ENCODE measurements at places on chromosomes 7 and 10.

DNA sequence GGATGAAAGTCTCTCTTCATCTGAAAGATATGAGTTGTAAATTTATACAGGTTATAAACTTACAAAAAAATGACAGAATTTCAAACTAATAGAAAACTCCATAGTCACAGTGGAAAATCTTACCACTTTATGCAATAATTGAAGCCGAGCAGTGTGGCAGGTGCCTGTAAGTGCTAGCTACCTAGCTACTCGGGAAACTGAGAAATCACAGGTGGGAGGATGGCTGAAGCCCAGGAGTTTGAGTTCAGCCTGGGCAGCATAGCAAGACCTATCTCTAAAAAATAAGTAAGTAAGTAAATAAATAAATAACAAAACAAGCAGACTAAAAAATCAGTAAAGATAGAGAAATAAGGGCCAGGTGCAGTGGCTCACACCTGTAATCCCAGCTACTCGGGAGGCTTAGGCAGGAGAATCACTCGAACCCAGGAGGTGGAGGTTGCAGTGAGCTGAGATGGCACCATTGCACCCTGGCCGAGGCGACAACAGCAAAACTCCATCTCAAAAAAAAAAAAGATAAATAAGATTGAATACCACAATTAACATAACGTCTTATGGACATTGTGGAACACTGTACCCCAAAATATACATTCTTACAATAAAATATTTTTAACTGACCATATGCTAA, 61.9 kb downstream of the TRIM24 start:
- DNase-seq: no peak

DNA sequence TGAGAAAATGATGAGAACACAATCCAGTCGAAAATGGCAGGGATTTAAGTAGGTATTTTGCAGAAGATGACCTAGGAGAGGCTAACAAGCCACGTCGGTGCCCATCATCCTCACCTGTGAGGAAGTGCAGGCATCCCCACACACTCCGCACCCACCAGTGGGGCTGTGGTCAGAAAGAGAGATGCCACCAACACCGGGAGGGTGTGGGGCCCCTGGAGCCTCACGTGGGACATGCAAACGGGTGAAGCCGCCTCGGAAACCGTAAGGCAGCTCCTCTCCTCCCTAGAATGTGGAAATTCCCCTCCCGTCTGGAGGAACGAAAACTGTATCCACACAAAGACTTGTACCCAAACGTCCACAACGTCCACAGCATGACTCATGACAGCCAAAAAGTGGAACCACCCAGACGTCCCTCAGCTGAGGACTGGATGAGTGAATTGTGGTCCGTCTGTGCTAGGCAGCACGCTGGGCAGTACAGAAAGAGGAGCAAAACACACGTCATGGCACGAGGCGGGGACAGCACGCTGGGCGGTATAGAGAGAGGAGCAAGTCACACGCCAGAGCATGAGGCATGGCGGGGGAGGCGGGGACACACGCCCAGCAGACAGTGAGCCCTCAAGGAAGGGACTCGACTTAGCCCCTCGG, 246.0 kb downstream of the ELFN1 start:
- DNase-seq: no peak

DNA sequence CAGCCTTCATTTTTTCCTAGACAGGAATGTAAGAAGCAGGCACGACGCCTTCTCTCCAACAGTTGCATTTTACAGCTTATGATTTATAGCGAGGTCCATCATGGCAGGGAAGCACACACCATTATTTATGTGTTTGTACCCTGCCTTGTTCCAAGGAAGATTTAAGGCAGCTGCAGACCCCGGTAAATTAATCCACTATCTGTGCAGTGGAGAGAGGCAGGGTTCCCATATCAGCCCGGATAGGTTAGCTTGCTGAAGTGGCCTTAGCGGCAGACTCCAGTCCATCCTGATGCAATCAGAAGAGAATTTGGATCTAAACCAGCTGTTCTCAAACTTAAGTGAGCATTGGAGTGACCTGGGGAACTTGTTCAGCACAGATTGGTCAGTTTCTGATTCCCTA, 359.4 kb downstream of the GALNT17 start:
- no peak for DNase-seq

GRCh38 chr7:50309721-50310120, 5.2 kb downstream of the IKZF1 start:
- no peak for DNase-seq

- no peak for DNase-seq
These were observed 688.5 kb downstream of the PARD3 start for GRCh38 chr10:34126371-34127151.

DNA sequence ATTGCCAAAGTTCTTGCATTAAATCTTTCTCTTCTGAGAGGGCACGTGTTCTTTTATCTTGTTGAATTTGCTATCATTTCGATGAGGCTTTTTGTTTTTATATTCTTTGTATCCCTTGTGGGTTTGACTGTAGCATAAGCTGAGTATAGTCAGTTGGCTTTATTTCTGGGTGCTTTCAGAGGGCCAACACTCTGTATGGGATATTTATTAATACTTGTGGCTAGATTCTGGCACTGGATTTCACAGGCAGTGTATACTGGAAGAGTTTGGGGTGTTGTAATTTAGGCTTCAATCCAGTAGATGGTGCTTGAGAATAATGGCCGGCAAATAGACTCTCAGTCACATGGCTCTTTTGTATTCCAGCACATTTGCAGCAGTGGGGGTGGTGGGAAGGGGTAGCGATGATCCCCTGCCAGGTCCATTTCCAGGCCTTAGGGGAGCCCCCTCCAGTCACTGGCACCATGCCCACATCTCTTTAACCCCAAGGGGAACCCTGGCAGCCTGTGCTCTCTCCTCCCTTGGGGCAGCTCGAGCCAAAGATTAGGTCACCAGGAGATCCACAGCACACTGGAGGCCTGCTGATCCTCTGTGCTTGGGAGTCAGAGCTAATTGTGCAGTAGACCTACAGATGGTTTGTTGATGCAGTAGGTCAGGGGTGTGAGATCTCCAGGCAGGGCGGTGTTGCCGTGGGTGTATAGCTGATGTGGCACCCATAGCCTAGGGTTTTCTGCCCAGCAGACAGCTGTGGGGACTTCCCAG, 81.8 kb downstream of the PTPN20 start:
- no peak for DNase-seq

DNA sequence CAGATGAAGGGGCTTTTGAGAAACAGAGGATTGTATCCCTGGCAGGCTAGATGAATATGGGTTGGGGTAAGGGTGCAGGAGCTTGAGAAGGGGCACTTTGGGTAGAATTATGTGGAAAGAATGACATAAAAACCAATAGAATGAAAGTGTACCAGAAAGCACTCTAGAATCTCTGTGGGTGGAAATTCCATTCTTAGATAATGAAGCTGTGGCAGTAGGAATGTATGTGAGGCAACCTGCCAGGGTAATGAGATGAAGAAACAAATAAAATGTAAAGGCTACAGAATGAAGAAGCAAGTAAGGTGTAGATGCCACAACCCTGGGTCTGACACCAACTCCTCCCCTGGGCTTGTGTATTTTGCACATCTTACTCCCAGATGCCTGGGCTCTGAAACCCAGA, 16.8 kb downstream of the NOBOX start:
- DNase-seq: no peak

DNA sequence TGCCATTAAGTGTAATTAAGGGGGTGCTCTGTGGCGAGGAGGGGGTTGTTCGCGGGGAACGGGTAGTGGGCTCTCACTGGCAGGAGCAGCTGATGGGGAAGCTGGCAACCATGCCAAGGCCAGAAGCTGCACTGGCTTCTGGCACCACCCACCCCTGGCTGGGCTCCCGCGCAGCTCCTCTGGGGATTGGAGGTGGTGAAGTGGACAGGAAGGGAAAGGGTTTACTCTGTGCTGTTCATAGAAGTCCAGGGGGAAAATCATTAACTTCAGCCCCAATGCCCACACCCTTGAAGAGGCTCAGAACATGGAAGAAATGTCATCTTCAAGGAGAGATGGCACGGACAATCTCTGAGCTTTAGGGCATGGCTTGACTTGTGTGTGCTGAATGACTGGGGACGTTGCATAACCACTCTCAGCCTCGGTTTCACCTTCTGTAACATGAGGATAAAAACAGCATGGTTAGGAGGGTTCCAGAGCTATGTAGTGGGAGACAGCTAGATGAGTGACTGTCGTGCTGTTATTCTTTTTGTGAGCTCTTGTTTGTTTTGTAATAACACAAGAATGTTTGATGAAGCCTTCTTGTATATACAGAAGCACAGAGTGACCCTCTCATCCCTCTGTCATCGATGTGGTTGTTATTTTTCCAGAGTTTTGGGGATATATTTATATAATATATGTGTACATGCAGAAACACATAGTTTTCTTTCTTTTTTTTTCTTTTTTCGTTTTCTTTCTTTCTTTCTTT, 29.9 kb downstream of the KAZALD1 start:
- no peak for DNase-seq

GRCh38 chr7:150355666-150356059, 13.0 kb upstream of the REPIN1 start:
- no peak for DNase-seq

DNA sequence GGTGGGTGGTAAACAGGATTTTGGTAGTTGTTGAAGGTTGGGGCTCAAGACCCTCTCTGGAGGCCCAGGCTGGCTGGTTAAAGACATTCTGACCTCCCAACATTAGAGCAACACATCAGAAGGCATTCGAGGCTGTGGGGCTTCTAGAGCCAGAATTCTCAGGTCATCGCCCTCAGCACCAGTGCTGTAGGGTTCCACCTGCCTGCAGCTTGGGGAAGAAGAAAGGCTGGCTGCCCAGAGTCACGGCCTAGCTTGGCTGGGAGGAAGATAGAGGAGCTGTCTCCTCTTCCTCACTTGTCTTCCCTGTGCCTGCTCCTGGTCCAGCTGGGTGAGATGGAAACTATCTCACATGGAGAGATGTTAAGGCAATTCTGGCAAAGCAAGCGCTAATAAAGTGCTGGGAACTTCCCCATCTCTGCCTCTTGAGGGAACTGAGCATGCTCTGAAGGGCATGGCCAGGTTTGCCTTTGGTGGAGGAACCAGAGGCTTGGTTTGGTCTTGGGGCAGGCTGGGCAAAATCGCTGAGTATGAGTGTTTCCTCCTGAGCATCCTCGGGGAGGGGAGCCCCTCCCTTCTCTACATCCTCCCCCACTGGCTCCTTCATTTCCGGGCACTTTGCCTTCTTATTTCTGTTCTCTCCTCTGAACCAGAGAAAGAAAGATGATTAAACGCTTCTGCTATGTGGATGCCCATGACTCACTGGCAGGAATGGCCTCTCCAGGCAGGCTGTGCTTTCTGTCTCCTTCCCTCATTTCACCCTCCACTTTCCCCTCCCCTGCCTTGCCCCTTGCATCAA, 509.0 kb upstream of the PODXL start:
- DNase-seq: no peak

- DNase-seq: no peak
These were observed 4.8 kb downstream of the STRIP2 start for GRCh38 chr7:129438839-129439651.

GRCh38 chr7:10471280-10472058, 502.2 kb upstream of the PHF14 start:
- DNase-seq: no peak

DNA sequence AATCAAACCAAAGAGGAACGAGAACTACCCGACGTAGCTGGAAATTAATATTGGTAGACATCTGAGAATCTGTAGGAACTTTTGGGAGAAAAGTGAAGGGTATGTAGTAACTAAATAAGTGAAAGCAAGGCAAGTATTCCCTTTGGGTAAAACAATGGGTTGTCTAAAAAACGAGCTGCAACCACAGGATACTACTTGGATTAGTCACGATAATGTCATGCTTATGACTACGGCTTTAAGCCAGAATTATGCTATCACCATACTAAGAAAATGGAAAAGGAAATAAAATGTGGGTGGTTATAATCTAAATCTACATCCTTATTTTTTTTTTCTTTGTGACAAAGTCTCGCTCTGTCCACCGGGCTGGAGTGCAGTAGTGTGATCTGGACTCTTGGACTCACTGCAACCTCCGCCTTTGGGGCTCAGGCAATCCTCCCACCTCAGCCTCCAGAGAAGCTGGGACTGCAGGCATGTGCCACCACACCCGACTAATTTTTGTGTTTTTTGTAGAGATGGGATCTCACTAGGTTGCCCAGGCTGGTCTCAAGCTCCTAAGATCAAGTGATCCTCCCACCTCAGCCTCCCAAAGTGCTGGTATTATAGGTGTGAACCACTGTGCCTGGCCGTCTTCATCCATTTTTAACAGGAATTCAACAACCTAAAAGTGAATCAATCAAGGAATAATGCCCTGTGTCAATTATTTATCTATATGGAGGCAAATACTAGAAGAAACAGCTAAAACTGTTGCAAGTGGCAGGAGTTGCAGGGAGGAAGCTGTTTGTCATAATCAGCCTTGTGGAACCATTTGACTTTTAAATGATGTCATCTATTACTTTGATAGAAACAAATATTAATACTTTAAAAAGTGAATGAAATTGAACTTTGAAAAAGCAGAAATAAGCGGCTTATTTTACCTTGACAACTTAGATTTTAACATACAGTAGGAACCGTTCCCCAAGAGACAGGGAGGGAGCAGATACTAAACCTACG, 189.3 kb downstream of the PRPF18 start:
- DNase-seq: no peak

All from activated effector memory CD4-positive, alpha-beta T cell treated with Interleukin-2 at 50 U/mL for 16 hours (primary cell).